ENCODE measurements at places on chromosomes 3 and 15. TPM values are rescaled to one million over a fixed set of nuclear protein-coding genes. Genes with fewer than 3 reads are reported as not detected.

Gene TGM5
- not detected for total RNA-seq

Gene ETFA
- 268 TPM for total RNA-seq

Gene P3H2
- 1.6 TPM for total RNA-seq

Gene BMF
- total RNA-seq, result 1.9 TPM

Gene CACNA2D3
- 17.3 TPM for total RNA-seq

Gene PGBD4
- total RNA-seq, result 1.9 TPM

Gene SPINK8
- total RNA-seq, result not detected

Gene CMTM8
- total RNA-seq, result 5.7 TPM

Gene CCR4
- 0.16 TPM for total RNA-seq

Gene ARHGEF26
- 5.2 TPM for total RNA-seq

Gene GOLIM4
- 52.4 TPM for total RNA-seq

Gene FOXB1
- not detected for total RNA-seq

Gene LHFPL4
- total RNA-seq, result not detected

Gene HYAL1
- total RNA-seq, result 26.6 TPM

Gene CCDC13
- total RNA-seq, result not detected

Gene GHSR
- total RNA-seq, result not detected

Gene AADAC
- 1.4 TPM for total RNA-seq

Gene P2RY1
- total RNA-seq, result 4.3 TPM

Gene TMEM45A
- total RNA-seq, result 15.3 TPM

Gene NCEH1
- total RNA-seq, result 21.4 TPM

Gene GATA2
- total RNA-seq, result 8.9 TPM

Gene IL17RE
- 2.2 TPM for total RNA-seq

Gene DZIP1L
- 5.5 TPM for total RNA-seq

Gene FOXL2NB
- total RNA-seq, result not detected

Gene SLC38A3
- total RNA-seq, result 7.7 TPM

Gene HTR3C
- total RNA-seq, result not detected
